ENCODE measurements at places on chromosomes 7 and 10.

DNA sequence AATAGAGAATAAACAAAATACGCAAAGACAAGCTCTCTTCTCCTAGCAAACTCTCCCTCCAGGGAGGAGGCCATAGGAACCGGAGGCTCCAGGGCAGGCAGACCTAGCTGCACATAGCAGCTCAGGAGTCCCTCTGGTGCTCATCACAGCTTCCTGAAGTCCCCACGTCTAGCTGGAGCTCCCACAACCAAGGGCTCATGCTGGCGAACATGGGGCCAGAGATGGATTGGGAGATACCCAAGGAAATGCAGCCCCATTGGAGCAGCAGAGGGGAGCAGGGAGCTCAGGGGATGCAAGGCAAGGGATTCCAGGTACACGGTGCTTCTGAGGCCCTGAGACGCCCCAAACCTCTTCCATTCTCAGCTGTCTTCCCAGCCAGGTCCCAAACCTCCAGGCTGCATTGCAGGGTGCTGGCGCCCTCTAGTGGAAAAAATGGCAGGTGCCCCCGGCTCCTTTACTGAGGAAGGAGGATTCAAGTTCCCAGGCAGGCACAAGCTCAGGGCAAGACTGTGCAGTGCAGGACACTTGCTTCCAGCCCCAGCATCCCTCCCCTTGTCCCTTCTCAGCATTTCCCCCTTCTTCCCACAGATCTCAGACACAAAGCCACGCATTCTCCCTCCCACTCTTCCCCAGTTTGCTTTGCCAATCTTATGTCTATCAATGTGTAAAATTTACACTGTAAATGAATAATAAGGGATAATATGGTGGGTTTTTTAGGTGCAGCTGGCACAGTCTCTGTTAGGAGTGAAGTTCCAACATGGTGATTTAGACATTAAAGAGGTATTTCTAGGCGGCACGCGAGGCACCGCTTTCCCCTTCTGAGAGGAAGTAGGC, 46.2 kb downstream of the GPAM start:
- no peak for DNase-seq

DNA sequence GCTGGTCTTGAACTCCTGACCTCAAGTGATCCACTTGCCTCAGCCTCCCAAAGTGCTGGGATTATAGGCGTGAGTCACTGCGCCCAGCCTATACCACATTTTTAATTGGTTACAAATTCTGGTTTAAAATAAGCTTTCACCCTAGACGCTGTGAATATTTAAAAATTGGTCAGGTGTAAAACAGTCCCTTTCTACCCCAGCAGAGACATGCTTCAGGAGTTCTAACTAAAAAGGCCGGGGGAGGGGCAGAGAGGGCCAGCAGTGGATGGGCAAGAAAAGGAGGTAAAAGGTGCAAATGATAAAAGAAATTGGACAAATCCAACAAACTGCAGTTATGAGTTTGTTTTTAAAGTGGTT, 70.0 kb downstream of the WAPL start:
- no peak for DNase-seq

DNA sequence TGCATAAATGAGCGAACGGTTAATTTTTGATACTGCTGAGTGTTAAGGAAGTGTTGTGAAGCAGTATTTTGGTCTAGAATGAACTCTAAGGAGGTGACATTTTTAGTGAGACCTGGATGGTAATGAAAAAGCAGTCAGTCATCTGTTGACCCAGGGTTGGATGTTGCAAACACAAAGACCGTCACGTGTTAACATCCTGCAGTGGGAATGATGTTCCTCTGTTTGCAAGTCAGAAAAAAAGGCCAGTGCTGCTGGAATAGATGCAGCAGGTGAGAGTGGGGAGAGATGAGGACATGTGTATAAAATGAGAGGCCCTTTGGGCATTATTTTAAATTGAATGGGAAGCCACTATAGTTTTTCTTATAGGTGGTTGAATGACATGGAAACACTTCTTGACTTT, 39.3 kb downstream of the INSYN2A start:
- no peak for DNase-seq

DNA sequence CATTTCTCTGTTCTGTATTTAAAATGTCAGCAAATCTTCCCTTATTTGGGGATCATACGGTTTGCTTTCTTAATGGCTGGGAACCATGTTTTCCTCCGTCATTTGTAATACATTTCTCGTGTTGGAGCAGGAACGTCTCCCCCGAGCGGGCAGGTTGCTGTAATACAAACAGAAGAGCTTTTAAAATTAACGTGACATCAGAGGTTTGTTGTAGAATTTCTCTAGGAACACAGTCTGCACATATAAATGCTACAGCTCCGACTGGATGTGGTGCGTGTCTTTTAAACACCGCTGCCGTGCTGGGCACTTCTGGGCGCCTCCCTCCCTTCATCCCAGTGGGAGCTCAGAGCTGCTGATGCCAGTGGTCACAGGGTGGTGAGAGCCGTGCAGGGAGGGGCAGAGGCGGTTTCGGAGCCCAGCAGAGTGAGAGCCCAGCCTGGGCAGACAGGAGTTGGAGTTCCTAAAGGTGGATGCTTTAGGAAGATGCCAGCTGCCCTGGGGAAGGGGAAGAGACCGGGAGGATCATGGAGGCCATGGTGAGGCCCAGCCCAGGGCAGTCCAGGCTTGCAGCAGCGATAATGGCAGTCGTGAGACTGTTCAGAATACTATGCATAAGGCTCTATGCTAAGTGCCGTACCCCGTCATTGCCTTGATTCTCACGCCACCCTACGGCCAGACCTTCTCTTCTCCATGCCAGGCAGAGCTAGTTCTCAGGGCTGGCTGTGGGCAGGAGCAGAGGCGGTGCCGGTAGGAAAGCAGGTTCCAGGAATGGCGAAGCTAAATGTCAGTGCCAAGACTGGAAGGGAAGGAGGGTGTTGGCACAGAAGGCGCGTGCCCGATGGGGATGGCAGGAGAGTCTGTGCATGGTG, 96.2 kb downstream of the GLRX3 start:
- DNase-seq: no peak

- DNase-seq: no peak
Measured at GRCh38 chr10:21170216-21170615, 273.1 kb upstream of the NEBL start.

- DNase-seq: no peak
Measured at GRCh38 chr7:151459726-151460473, 20.0 kb upstream of the CRYGN start.

GRCh38 chr10:49379596-49380410, 16.1 kb downstream of the DRGX start:
- DNase-seq: no peak

DNA sequence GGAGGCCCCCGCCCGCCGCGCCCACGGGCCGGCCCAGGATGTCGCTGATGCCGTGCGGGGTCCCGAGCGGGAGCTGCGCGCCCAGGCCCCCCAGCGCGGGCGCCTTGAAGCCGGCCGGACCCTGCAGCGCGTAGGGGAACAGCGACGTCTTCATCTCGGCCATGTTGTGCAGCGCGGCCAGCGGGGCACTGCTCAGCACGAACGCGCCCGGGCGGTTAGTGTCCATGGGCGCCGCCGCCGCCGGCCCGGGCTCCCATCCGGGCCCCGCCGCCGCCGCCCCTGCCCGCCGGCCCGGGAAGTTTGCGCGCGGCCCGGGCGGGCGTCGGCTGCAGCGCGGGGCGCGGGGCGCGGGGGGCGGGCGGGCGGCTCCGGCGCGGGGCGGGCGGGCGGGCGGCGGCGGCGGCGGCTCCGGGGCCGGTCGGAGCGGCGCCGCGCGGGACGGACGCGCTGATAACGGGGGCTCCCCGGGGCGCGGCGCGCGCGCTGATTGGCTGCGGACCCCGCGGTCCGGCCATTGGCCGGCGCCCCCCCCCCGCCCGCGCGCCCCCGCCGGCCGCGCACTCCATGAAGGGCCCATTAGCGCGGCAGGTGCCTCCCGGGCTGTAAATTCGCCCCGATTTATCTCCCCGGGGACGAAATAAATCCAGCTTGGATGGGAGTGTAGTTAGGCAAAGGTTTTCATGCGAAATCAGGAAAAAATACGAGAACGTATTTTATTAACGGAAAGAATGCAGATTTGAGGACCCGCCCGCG, at the start of gene NKX6-2:
Gene NKX6-2, minus strand, starts transcription at position 425 of the 753 bp plus-strand sequence. Its CDS starts 199 bp downstream, at position 226.
- DNase-seq: no peak

DNA sequence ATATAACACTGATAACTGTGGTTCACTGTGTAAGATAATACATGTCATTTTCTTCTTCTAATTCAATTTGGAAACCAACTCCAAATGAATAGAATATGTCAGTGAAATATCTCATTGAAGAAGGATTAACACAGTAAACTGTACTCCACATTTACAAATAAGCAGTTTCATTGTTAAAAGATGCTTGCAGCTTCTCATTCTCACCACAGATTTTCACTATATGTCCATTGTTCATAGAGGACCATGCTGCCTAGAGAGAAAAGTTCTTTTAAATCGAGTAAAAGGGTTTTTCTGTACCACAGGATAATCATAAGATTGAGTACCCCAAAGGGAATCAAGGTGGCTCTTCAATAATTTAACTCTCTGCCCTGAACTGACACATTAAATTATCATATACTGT, 165.5 kb downstream of the LRRN3 start:
- DNase-seq: no peak

- DNase-seq: no peak
Measured at GRCh38 chr10:48599830-48600134, 5.1 kb downstream of the ARHGAP22 start.

DNA sequence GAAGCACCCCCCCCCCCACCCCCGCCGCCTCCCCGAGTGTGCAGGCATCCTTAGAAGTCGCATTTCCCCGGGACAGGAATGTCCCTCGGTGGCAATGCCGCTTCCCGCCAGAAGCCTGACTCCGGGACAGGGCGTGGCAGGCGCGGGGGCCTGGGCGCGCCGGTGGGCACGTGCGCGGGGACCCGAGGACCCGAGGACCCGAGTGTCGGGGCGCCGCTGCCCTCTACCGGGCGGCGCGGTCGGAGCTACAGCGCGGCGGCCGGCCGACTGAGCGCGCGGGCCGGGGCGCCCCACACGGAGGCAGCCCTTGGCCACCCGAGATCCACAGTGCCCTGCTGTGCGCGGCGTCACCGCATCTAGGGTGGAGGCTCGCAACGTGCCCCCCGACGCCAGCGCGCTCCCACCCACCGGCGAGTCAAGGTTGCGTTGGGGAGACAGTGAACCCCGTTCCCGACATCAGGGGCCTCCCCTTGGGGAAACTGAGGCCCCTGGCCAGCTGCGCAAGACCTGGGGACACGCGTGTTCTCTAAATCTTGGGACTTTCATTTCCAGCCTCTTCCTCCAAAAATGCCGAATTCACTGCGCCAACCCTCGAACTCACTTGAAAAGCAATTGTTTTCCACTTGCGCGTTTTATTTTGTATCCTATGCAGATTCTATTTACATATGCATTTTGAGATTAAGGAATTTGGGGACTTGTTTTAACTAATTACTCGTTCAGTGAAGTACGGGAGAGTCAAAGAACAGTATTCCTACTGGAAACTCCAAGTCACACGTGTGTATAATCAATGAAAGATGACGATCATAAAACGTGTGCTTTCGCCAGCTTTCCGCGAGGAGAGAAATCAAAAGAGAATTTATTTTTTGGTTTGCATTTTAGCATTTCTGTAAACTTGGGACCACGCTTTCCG, 3.1 kb upstream of the CUX1 start:
- no peak for DNase-seq

- DNase-seq: no peak
Measured at GRCh38 chr10:126732868-126733267, 62.4 kb upstream of the C10orf90 start.

DNA sequence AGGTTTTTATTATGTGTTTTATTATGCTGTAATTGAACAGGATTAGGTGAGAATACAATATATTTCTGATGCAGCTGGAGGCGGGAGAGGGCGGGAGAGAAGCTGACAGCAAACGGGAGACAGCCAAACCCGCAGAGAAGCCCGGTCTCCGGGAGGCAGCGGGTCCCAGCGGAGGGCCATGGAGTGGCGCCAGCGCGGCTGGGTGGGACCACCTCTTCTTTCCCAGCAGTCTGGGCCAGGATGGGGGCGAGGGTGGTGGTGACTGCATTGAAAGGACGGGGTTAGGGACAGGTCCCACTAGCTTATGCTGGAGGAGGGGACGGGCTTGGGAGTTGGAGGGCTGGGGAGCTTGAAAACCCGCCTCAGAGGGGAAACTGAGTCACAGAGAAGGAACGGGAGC, 14.5 kb upstream of the KAZALD1 start:
- DNase-seq: no peak

DNA sequence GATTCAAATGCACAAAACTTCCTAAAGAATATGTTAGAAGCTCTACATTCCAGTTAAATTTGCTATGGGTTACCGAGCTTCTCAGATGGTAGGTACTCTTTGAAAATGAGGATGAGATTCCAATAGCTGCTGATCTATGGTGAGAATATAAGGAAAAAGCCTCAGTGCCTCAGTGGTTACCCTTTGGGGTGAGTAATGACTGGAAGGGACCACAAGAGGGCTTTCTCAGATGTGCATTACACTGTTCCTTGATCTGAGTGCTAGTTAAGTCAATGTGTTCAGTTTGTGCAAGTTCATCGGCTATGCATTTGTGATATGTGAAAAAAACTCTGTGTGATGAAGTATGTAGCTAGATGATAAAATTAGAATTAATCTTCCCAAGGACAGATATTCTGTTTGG, 3.5 kb downstream of the NRCAM start:
- DNase-seq: no peak

- no peak for DNase-seq
Measured at GRCh38 chr7:94374721-94375566, 19.8 kb upstream of the COL1A2 start.

- no peak for DNase-seq
Measured at GRCh38 chr10:28984431-28984830, 304.4 kb upstream of the LYZL1 start.

DNA sequence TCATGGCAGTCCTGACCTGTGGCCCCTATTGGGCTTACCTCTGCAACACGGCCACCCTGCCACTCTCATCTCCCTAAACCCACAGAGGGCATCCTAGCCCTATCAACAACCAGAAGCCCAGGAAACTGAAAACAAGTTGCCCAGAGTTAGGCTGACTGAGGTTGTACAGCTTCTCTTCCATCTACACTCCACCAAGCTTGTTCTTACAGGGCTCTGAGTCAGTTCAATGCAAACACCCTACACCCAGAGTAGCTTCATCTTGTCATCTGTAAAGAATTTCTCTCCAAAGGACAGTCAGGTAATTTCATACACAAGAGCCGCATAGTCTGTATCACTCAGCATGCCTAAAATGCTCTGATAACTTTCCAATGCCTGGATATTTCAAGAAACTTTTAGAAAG, 175.4 kb downstream of the ARID5B start:
- no peak for DNase-seq

DNA sequence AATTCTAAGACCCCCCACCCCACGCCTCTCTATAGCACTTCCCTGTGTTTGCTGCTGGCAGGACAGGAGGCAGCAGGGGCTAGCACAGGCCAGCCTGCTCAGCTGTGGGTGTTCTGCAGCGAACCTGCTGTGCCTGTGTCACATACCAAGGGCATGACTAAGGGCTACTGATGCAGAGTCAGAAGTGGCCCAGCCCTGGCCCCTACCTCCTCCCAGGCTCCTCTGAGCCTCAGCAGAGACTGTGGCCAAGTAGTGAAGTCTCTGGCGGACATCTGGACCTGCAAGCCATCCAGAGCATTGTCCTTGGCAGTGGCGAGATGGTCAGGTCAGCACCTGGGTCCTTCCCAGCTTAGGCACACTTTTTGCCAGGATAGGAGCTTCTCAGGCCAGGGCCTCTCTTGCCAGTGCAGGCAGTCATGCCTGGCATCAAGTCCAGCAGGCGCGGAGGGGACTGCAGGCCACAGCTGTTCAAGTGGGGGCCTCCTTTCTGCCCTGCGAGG, 116.3 kb upstream of the RET start:
- DNase-seq: no peak

Data from stimulated activated CD4-positive, alpha-beta T cell treated with anti-CD3 and anti-CD28 coated beads, TNF-alpha, amount 100 ng/mL, for 1 hour (primary cell).